ENCODE measurements at places on chromosomes 13 and 19.

- no peak for DNase-seq
Observed at GRCh38 chr19:15837221-15837731, 21.8 kb upstream of the OR10H1 start.

- DNase-seq, result no peak
Observed at GRCh38 chr13:110813646-110814624, 100.4 kb downstream of the ING1 start.

DNA sequence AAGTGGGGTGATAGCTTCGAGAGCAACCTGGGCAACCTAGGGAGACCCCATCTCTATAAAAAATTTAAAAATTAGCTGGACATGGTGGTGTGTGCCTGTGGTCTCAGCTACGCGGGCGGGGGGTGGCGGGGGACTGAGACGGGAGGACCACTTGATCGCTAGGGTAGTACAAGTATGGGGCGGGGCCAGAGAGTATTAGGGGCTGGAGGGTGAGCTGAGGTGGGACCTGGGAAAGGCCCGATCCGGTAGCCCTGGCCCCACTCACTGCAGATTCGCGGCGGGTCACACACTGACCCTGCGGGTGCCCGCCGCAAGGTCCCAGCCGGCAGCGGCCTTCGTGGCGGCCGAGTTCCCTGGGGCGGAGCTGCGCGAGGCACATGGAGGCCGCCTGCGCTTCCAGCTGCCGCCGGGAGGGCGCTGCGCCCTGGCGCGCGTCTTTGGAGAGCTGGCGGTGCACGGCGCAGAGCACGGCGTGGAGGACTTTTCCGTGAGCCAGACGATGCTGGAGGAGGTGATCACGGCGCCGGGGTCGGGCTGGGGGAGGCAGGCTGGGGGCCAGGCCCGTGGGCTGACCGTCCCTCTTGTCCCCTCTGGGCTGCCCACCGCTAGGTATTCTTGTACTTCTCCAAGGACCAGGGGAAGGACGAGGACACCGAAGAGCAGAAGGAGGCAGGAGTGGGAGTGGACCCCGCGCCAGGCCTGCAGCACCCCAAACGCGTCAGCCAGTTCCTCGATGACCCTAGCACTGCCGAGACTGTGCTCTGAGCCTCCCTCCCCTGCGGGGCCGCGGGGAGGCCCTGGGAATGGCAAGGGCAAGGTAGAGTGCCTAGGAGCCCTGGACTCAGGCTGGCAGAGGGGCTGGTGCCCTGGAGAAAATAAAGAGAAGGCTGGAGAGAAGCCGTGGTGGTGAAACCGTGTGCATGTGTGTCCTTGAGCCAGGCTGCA, 2.0 kb upstream of the ARHGAP45 start:
- peak; percentile 66 for DNase-seq

DNA sequence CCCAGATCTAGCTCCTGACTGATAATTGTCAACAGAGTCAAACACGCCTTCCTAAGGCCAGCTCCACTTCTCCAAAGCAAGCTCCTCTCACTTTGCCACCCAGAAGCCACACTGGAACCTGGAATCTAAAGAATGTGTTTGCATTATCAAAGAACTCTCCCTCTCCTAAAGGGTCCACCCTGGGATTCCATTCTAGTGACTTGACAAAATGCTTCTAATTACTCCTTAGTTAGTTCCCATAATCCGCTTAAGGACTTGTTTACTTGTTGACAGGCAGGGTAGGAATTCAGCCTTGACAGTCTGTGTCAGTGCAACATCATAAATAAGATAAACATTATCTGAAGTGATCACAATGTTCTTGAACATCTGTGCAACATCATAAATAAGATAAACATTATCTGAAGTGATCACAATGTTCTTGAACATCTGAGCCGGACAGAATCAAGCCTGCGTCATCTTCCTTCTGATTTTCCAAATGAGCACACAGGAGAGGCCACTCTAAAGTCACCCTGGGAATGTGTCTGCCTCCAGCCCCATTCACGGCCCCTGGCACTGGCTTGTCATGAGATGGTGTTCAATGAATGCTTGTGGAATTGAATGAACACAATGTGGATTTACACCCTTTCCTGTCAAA, 512.1 kb downstream of the IRS2 start:
- no peak for DNase-seq

DNA sequence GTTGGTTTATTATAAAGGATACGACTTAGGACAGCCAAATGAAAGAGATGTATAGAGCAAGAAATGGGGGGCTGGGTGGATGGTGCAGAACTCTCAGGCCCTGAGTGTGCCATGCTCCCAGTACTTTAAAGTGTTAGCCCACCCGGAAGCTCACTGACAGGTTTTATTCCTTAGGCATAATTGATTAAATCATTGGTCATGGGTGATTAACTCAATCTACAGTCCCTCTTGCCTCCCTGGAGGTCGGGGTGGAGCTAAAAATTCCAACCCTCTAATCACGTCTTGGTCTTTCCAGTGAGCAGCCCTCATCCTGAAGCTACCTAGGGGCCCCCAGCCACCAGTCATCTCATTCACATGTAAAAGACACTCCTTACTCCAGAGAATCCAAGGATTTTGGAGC, 9.9 kb upstream of the LEUTX start:
- no peak for DNase-seq
